ENCODE measurements at places on chromosomes 11 and 22.
A peak's percentile ranks its signal among the peaks of the same experiment; 100 is the strongest.

DNA sequence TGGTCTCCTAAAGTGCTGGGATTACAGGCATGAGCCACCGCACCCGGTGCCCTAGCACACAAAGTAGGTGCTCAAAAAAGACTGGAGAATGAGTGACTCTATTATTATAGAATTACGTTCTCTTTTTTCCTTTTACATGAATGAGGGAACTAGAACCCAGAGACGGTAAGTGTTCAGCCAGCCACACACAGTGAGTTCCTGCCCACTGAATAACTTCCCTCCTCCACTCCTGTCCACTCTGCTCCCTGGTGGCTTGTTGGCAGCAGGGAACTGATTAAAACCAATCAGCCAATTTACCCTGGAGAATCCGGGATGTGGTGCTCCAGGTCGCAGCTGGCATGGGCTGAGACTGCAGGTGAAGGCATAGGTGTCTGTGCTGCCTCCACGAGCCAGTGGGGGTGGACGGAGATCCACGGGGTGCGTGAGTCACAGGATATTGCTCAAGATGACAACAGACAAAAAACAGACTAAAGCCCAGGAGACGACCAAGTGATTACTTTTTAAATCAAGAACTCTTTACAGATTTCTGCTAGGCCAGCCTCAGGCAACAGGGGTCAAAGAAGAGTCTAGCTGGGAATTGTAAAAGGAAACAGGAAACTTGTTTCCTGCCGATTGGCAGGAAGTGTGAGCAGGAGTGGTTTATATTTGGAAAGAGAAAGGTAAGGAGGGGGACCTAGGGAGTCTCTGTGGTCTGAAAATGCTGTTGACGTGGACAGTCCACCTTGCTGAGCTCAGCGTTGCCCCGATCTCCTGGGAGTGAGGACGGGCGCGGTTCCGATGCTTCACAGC lies 95.2 kb upstream of the TP53I11 start:
- peak; percentile 13 for DNase-seq

DNA sequence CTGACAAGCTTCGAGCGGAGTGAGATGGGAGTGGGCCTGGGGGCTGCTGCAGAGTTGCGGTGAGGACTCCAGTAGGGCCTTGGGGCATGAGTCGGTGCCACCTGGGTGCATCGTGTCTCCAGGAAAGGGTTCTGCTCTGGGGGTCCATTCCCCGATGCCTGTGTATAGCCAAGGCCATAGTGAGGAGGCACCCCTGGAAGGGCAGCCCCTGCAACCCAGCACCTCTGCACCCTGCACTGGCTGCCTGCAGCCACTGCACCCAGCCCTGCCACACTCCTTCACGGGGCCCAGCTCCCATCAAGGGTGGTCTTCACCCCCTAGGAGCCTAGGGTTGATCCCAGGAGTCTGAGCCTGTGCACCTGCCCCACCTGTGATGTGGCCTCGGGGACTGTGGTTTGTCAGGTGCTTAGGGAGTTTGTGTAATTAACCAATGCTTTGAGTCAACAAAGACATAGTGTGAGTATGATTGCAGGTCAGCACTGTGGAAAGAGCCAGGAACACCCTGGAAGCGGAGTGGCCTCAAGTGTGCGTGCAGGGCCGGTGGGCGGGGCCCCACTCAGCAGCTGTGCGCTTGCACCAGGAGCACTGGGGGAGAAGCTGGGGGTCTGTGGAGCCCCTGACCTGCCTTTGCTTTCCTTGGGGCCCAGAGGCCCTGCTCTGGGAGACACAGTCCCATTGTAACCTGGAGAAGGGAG lies 1299.3 kb downstream of the BRD1 start:
- DNase-seq: no peak

DNA sequence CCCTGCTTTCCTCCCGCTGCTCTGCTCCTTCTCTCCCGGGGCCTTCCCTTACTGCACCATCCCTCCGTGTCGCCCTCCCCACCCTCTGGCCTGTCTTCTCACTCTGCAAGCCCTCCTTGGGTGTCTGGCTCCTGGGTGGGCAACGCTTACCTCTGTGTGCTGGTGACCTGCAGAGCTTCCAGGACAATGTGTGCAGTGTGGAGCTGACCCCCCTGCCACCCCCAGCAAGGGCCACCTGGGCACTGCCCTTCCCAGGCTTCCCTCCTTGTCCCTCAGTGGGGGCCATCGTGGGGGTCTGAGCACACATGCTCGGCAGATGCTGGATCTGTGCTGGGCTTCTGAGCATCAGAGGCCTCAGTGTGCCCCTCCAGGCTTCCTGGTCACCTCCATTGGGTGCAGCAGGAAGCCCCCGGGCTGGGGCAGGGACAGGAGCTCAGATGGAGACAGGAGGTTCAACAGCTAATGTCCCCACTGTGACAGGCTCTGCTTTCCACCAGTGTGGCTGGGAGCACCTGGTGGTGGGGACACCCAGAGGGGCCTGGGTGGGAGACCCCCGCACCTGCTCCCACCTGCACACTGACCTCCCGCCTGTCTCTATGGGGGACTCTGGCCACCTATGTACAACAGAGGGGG lies 7.8 kb upstream of the BRSK2 start:
- DNase-seq: no peak

- peak; percentile 93 for DNase-seq
Measured at GRCh38 chr11:60872961-60873524, 5.7 kb downstream of the ZP1 start.

- no peak for DNase-seq
Measured at GRCh38 chr11:69912911-69913451, 93.8 kb upstream of the FGF3 start.

- no peak for DNase-seq
Measured at GRCh38 chr22:45059296-45059695, 49.5 kb upstream of the PHF21B start.

Measured in astrocyte of the spinal cord (primary cell).